ENCODE measurements at places on chromosomes 6 and 20.

- DNase-seq: no peak
Measured at GRCh38 chr20:49029203-49029602, 16.9 kb upstream of the CSE1L start.

DNA sequence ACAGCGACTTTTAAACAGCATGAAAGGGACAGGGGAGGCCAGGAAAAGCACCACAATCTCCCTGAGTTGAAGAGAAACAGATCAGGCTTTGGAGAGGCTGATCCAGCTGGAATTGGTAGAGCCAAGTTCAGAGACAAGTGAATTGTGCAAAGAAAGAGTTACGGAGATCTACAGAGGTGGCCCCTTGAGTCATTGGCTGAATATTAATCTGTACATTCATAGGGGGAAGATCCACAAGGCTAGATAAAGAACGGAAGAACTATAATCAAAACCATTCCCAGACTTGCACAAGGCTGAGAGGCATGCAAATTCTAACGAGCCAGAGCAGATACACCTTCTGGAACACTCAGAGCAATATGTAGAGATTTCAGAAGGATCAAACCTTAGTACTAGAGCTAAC, 14.2 kb upstream of the FOXQ1 start:
- DNase-seq: no peak

DNA sequence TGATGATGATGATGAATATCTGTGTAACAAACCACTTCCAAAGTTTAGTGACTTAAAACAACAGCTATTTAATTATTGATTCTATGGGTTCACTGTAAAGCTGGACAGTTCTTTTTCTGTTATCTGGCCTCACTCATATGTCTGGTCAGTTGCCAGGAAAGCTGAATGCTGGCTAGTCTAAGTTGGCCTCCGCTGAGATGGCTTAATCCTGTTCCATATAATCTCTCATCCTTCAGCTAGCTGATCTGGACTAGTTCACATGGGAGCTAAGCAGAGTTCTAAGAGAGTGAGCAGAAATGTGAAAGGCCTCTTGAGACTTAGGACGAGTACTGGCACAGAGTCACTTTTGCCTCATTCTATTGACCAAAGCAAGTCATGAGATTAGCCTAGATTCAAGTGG, 334.7 kb upstream of the FLRT3 start:
- DNase-seq: no peak

DNA sequence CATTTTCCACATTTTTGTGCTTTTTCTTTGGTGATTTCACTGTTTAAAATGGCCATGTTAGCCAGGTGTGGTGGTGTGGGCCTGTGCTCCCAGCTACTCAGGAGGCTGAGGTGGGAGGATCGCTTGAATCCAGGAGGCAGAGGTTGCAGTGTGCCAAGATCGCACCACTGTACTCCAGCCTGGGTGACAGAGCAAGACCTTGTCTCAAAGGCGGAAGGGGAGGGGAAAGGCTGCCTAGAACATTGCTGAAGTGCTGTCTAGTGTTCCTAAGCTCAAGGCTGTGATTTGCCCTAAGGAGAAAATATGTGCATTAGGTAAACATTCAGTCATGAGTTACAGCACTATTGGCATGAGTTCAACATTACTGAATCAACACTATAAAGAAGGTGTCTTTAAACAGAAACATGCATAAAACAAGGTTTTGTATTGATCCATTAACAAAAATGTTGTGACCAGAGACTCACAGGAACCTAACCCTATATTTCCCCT, 14.0 kb downstream of the ZC2HC1B start:
- DNase-seq: no peak

GRCh38 chr6:16757332-16757731, 3.9 kb downstream of the ATXN1 start:
- no peak for DNase-seq

GRCh38 chr20:20199361-20200160, 147.2 kb downstream of the CFAP61 start:
- no peak for DNase-seq

GRCh38 chr20:62808211-62808865, 3.7 kb downstream of the OGFR start:
- no peak for DNase-seq

GRCh38 chr6:160162030-160162566, 40.5 kb downstream of the SLC22A1 start:
- DNase-seq: no peak

- DNase-seq: no peak
Measured at GRCh38 chr6:70396796-70397729, 16.2 kb upstream of the FAM135A start.

DNA sequence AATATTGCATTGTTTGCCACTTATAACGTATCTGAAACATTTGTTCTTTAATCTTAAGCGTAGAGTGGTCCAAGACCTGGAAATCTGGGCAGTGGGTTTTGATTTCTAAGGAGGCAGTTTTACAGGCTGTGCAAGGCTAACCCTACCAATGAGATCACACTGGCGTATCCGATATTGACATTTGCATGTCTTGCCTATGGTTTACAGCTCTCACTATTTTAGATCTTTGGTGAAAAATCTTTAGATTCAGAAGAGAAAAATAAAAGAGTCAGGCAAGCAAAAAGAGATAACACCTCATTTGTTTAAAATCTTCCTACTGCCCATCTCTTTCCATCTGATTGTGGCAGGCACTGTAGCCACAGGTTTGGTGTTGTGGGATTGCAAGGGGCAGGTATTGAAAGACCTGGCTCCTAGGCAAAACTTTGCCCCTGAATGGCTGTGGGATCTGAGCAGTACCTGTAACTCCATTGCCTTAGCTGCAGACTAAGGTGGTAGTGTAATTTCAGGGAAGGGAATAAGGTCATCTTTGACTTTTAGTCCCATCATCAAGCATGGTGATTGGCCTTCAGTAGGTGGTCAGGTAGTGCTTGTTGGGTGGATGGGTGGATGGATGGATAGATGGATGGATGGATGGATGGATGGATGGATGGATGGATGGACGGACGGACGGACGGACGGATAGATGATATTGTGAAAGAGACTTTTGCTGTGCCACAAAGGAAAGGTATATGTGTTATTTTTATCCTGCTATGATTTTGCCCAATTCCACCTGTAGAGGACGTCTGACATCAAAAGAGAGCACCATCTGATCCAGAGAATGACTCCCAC, 1.9 kb downstream of the TNFAIP3 start:
- no peak for DNase-seq

DNA sequence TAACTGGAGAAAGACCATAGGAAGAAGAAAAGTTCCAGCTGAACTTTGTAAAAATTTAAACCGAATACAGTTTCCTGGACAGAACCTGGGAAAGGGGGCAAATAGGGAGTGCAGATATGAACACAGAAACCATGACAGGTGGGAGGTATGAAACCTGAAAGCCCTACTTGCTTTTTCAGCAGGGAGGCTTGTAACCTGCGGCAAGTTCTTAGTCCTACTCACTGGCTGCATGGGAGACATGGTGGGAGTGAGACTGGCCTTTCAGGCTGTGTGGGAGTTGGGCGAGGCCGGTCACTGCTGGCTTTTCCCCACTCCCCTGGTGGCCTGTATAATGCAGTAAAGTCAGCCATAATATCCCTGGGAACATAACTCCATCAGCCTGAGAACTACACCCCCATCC, 54.2 kb downstream of the ROS1 start:
- DNase-seq: no peak

- no peak for DNase-seq
Measured at GRCh38 chr20:61317966-61318530, 66.0 kb downstream of the CDH4 start.

- DNase-seq: no peak
Measured at GRCh38 chr6:150046943-150047342, 21.6 kb upstream of the RAET1L start.

DNA sequence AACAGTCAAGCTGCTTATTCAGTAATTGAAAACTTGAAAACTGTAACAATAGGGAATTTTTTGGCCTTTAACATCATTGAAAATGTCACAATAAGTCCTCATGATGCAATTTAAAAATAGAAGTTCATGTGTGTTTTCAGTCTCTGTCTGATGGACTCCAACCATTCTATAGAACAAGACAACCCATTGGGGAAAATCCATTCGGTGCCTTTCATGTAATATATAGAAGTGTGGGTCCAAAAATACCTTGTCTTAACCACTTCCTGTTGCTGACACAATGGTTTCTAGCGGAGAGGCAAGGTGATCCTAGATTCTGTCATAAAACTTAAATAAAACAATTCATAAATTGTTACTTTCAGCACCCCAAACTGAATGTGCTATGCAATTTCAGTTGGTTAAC, 1131.3 kb upstream of the MAP3K7 start:
- DNase-seq: no peak

GRCh38 chr20:23759306-23759940, 8.7 kb upstream of the CST1 start:
- no peak for DNase-seq

DNA sequence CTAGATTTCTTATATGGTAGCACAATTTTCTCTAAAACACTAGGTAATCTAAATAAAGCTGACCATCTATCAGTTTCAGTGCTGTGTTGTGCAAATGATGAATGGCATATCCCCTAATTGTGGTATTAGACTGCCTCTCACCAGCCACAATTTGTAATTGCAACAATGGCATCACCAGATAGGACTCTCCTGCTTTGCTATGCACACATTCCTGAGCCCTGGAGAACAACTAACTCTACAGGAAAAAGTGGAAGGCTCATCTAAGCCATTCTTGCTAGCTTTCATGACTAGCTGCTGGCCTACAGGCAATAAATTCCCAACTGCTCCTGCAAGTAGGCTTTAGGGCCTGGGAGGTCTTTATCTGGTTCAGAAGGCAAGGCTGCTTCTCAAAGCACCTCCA, 974.1 kb downstream of the EYS start:
- no peak for DNase-seq

DNA sequence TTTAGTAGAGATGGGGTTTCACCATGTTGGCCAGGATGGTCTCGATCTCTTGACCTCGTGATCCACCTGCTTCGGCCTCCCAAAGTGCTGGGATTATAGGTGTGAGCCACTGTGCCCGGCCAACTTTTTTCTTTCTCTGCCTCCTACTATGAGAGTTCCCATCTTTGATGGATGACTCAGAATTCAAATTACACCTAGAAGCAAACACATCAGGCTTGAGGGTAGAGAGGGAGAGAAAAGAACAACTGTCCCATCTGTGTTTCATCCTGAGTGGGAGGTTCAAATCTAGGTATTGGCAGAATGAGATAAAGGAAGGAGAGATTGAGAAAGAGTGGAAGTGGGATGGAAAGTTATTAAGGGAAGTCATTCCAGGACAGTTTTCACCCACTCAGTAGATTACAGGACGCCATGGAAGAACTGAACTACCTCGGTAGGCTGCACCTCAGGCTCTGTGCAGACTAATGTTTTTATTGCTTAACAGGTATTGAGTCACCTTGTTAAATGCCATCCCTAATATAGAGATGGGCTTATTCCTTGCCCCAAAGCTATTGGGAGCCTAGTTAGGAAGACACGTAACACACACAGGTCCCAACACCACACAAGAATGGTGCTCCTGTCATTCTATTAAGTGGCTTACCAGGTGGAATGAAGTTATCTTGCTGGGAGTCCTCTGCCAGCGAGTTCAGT, 275.7 kb downstream of the SOX4 start:
- no peak for DNase-seq

GRCh38 chr6:142985281-142985680, 40.3 kb upstream of the HIVEP2 start:
- DNase-seq: no peak

- DNase-seq: no peak
Measured at GRCh38 chr20:60884277-60884676, 367.8 kb upstream of the CDH4 start.

- no peak for DNase-seq
Measured at GRCh38 chr6:127201321-127201720, 65.3 kb upstream of the RNF146 start.

DNA sequence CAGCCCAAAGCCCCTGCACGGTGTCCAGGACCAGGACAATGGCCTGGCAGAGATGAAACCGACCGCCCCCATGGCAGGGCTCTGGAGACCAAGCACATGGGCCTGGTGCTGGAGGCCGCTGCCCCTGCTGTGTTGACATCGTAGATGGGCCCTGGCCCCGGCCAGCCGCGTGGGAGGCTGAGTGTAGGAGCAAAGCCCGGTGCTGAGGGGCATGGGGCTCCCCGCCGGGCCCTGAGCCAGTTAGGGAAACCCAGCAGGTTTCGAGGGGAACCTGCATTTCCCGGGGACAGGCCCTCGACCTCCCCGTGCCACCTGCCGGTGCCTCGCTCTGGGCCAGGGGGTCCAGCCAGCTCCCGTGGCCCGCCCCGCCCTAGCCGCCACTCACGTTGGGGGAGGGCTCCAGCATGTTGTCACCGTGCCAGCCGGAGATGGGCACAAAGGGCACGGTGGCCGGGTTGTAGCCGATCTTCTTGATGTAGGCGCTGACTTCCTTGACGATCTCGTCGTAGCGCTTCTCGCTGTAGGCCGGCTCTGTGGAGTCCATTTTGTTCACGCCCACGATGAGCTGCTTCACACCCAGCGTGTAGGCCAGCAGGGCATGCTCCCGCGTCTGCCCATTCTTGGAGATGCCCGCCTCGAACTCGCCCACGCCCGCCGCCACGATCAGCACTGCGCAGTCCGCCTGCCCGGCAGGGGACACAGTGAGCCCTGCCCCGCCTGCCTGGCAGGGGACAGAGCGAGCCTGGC, 4.3 kb downstream of the EEF1A2 start:
- DNase-seq: no peak

DNA sequence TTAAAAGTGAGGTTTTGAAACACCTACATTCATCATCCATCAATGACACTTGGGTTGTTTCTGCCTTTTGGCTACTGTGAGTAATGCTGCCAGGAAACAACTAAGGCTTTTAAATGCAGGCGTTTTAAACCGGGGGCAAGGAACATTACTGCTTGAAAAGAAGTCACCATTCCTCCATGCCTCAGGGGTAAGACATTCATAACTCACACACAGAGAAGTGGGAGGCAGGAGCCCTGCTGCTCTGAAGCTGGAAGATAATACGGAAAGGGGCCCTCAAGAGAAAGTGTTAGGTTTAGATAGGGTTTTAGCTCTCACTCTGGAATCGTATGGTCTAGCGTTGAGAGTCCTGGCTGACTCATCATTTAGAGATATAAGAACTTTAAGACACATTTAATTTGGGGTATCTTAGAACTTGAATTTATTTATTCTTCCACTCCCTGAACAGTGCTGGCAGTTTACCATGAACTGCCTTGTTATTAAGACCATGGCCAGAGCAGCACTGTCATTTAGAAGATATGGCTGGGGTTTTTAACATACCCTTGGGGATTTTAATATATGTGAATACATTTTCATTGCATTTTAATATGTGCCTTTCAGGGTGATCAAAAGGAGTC, 1.8 kb downstream of the TUBB1 start:
- DNase-seq: no peak

DNA sequence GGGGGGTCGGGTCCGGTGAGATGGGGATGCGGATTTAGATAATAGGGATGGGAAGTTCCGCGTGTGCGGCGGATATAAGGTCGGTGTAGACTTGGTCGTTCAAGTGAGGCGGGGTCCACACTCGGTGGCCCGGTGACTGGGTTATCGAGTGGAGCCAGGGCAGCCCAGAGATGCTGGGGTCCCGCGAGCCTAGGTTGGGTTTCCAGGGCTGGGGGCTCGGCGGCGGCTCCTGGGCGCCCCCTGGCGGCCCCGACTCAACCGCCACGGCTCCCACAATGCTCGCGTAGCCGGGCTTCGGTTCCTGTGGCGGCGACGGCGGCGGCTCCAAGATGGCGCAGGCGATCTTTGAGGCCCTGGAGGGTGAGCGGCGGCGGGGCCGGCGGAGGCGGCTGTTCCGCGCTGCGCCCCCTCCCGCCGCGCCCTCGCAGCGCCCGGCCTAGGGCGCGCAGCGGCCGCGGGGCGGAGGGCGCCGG, at the start of gene ZNF341:
Gene ZNF341, plus strand, starts transcription at position 304 of the 473 bp plus-strand sequence. Its CDS starts 26 bp downstream, at position 330.
- DNase-seq: peak; percentile 91

- DNase-seq: no peak
Measured at GRCh38 chr6:105932440-105932839, 153.7 kb upstream of the PRDM1 start.

Measured in left forelimb (tissue), 1 donor.